ENCODE measurements at places on chromosomes 3 and 15. TPM values are rescaled to one million over a fixed set of nuclear protein-coding genes. Genes with fewer than 3 reads are reported as not detected.
A peak's percentile ranks its signal among the peaks of the same experiment; 100 is the strongest.

GRCh38 chr3:674116-674515 lies 418.7 kb upstream of the CNTN6 start:
- ATAC-seq: no peak

CDHR4 gene
- total RNA-seq: not detected

GRCh38 chr15:56353740-56354139 lies 11.5 kb upstream of the TEX9 start:
- ATAC-seq: no peak

- ATAC-seq: no peak
Measured at GRCh38 chr3:81744366-81744765, 17.1 kb downstream of the GBE1 start.

DNA sequence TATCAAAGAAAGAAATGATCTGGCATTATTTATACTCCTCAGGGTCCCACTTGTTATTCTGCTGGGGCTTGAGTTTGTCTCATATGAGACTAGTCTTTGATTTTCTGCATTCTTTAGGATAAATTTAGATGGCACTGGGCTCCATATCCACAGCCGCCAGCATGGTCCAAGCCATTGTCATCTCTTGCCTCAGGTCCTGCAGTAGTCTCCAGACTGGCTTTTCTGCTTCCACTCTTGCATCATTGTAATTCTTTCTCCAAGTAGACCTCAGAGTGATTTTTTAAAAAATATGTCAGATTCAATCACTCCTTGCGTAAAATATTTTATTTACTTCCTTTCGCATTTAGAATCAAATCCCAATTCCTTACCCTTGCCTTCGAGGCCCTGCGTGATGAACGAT lies 50.4 kb upstream of the ST3GAL6 start:
- no peak for ATAC-seq

GRCh38 chr3:65339192-65339740 lies 651.5 kb upstream of the ADAMTS9 start:
- ATAC-seq: no peak

RETNLB gene
- total RNA-seq: not detected

DNA sequence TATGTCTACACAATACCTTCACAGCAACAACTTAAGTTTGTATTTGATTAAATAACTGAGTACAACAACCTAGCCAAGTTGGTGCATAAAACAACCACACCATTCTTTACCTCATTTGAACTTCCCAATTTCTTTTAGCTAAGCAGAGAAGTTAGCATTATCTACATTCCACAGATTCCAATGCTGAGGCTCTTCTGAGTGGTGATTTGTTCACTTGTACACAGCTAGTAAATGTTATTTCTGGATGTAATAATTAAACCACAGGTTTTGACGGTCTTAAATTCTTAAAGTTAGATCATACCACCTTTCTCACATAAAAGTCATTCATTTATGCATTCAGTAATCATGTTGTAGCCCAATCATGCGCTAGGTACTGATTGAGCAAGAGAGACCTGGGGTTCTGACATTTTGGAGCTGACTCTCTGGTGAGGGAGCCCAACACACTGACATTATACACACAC lies 102.5 kb downstream of the SST start:
- ATAC-seq: no peak

- no peak for ATAC-seq
Measured at GRCh38 chr3:21028412-21028811, 722.6 kb downstream of the ZNF385D start.

GRCh38 chr3:126352476-126353454 lies 4.4 kb downstream of the KLF15 start:
- no peak for ATAC-seq

- ATAC-seq: peak; percentile 13
Measured at GRCh38 chr3:46979958-46980497, 562 bp downstream of the NBEAL2 start.

DNA sequence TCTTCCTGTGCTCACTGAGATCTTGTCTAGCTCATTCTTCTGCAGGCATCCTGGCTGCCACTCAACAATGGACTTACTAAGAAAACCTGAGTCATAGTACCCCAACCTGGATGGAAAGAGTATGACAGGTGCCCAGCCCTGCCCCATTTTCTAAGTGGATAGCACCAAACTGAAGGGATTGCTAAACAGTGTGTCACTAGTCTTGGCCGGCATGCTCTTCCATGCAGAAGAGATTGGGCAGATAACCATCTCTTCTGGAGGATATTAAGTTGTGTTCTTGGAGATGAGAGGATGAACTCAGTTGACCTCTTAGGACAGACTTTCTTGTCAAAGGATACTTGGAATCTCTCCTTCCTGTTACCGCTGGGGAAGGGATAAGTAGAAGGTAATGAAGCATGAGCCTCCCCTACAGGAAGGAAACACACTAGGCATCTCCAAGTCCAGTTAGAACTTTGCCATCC lies 797.5 kb downstream of the AGBL1 start:
- ATAC-seq: no peak

- no peak for ATAC-seq
Measured at GRCh38 chr3:40780925-40781406, 256.2 kb downstream of the ZNF621 start.

DNA sequence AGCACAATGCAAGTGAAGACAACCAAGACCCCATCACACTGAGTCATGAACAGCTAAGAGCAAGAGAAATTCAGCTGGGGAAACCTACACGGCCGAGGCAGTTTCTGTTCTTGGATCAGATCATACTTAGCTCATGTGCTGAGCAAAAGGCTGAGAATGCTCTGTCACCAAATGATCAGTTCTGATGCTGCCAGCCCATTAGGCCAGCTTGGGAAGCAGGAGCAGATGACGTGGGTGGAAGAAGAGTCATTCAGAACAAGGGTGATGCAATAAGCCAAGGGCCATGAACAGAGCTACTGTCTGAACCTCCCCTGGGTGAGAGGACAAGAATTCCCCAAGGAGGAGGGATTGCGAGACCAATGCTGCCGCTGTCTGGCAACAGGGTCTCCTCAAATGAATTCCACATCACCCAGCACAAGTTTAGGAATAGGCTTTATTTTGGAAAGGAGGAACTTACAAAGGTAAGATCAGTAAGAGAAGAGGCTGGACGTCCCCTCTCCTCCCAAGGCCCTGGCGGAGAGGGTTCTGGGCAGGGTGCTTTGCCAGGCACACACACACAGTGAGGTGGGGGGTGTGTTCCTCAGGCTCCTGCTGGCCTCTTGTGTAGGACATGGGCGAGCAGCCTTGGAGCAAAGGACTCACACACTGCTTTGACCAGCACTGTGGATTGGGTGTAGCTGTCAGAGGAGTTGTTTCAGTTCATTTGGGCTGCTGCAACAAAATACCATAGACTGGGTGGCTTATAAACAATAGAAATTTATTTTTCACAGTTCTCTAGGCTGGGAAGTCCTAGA lies 65.6 kb upstream of the CTXND1 start:
- ATAC-seq: peak; percentile 32

GRCh38 chr15:40506964-40507571 lies 36.3 kb downstream of the CHST14 start:
- peak; percentile 87 for ATAC-seq

GRCh38 chr3:159977295-159977694 lies 11.3 kb upstream of the IL12A start:
- no peak for ATAC-seq

DNA sequence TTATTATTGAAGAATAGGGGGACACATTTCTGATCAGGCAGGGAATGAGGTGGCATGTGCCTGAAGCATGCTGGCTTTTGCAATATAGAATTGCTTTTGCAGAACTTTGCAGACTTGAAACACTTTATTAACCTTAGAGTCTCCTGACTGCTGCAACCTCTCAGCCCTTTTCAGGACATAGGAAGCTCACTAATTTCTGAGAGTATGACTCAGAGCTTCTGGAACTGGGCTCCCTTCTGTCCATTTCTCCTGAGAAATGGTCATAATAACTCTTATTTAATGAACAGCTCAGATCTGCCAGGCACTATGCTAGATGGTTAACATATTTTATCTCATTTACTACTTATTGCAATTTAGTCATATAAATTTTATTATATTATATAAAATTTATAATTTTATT lies 38.6 kb upstream of the DGKG start:
- peak; percentile 29 for ATAC-seq

GRCh38 chr15:98884894-98885293 lies 122.7 kb downstream of the PGPEP1L start:
- no peak for ATAC-seq

GRCh38 chr3:124275412-124275811 lies 283.5 kb upstream of the ROPN1 start:
- no peak for ATAC-seq

DNA sequence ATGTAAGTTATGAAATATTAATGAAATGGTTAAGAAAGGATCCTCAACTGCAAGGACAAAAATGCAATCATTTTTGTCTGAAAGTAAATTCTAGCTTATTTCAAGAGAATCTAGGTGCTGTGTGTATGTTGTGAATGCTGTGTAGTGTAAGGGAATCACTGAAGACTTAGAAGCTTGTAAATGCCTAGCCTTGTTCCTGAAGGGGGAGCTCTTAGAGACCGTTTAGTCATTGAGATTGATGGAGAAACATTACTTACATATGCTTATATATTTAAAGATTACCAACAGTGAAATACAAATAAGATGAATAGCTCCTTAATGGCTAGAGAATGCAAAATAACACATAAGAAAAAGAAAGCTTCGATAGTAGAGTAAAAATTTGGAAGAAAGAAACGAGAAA lies 67.9 kb downstream of the CNTN4 start:
- ATAC-seq: no peak

DNA sequence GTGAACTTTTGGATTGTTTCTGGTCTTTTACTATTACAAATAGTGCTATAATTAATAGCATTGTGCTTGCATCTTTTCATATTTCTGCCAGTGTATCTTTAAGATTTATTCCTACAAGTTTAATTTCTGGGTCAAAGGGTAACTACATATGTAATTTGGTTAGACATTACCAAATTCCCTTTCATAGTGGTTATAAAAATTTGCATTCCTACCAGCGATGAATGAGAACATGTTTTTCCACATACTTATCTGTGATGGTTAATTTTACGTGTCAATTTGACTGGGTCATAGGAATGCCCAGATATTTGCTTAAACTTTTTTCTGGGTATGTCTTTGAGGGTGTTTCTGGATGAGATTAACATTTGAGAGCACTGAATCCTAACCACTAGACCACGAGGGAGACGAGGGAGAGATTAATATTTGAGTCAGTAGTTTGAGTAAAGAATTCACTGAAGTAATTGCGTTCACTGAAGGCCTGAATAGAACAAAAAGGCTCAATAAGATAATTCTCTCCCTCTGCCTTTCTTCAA lies 132.3 kb upstream of the NEO1 start:
- ATAC-seq: no peak

DNA sequence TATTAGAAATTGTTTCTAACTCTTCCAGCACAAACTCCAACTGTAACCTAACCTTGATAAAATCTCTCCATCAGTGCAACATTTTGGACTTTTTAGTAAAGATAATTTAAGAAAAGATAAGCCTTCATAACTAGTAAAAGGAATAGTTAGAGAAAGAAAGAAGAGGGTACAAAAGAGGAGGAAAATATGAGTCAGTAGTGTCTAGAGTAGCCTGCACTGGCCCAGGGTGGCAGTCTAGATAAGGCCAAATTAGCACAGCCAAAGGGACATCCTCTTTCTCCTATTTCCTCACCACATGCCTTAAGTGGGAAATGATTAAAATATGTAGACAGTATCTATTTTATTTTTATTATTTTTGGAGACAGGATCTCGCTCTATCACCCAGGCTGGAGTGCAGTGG lies 3.7 kb downstream of the PROS1 start:
- ATAC-seq: no peak

DNA sequence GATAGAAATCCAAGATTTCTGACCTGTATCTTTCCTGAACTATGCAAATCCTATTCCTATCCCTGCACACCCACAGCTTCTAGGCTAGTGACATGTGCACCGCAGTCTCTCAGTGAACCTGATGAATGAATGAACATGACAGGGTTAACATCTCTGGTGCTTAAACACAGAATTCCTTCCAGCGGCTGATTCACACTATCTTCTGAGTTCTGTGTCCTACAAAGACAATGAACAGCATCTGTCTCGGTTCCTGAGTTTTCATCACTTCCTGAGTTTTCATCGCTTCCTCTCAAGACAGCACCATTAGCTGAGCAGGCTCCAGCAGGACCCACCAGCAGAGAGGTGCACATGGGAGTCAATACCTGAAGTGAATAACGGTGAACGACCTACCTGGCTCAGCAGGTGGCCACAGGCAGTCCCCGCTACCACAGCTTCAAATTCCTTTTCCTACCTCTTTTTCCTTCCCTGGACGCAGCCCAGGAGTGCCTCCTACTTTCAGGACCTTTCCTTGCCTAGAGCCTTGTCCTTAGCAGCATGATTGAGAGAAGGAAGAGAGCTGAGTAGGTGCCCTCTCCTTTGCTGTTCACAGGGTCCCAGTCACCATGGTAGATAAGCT lies 113.5 kb downstream of the IGF2BP2 start:
- ATAC-seq: no peak

DNA sequence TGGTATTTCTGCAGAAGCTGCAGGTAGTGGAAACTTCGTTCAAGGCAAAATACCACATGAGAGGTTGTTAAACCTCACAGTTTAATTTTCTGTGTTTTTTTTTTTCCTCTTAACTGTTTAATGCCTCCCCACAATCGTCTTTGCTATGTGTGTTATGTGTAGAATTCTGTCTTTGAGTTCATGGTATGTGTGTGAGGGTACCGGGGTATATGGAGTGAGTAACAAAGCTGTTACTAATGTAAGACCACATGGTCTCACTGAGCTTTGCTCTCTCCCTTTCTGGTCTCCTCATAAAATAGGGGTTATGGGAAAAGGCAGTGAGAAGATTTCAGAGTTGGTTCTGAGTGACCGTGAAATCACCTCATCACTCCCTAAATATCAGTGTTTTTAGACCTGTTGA lies 143.6 kb downstream of the USP13 start:
- no peak for ATAC-seq

GRCh38 chr3:171933441-171933840 lies 90.3 kb downstream of the TMEM212 start:
- no peak for ATAC-seq

- ATAC-seq: no peak
Measured at GRCh38 chr3:188241072-188241471, 87.1 kb downstream of the LPP start.

DNA sequence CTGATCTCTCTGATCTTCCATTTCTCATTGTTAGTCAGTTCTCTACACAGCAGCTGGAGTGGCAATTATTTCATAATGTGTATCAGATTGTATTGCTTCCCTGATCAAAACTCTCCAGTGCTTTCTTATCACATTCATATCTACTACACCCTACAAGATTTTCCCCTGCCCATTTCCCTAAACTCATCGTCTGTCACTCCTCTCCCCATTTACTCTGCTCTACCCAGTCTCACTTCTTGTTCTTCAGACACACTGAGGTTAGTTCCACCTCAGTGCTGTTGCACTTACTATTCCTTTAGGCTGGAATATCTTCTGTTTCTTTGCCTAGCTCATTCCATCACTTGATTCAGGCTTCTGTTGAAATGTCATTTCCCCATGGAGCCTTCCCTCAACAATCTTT lies 197.1 kb downstream of the SATB1 start:
- no peak for ATAC-seq

NEK10 gene
- total RNA-seq: 0.61 TPM

GRCh38 chr3:21750080-21750696 lies 822 bp downstream of the ZNF385D start:
- ATAC-seq: no peak

- ATAC-seq: no peak
Measured at GRCh38 chr15:72265031-72265430, 7.3 kb downstream of the PARP6 start.

GRCh38 chr3:152664766-152665165 lies 170.2 kb upstream of the P2RY1 start:
- no peak for ATAC-seq

- ATAC-seq: no peak
Measured at GRCh38 chr15:52784799-52785671, 5.1 kb downstream of the ONECUT1 start.

All from activated T-helper 17 cell treated with anti-CD3 and anti-CD28 coated beads, Interleukin-2, amount 50 U/mL, for 72 hours (primary cell).